A172 (cell line): ENCODE measurements at places on chromosomes 1 and 21.
A peak's percentile ranks its signal among the peaks of the same experiment; 100 is the strongest.

GRCh38 chr1:235631816-235632215 is 17.8 kb downstream of the GNG4 start:
- no peak for DNase-seq

DNA sequence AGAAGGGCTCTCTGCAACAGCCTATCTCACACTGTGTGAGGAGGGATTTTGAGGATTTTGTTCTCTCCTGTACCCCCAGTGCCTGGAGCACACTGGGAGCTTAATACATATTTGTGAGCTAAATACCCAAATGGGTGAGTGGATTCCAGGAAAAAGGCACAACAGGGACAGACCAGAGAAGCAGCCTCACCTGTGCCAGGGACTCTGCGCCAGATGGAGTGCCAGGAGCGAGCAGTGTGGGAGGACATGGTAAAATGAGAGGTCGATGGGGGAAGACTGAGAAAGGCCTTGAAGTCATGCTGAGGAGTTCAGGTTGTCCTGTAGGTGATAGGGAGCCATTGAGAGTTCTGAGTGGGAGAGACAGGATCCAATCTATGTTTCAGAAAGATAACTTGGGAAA is 11.0 kb upstream of the KCNA2 start:
- no peak for DNase-seq

GRCh38 chr1:72221811-72222210 is 60.5 kb downstream of the NEGR1 start:
- DNase-seq: no peak

- no peak for DNase-seq
Measured at GRCh38 chr1:184734980-184735379, 19.7 kb downstream of the EDEM3 start.

GRCh38 chr21:19228226-19228625 is 824.6 kb upstream of the TMPRSS15 start:
- DNase-seq: no peak

GRCh38 chr1:91605566-91605965 is 104.9 kb downstream of the CDC7 start:
- DNase-seq: no peak

GRCh38 chr1:47627016-47627415 is 189.2 kb downstream of the FOXD2 start:
- no peak for DNase-seq

DNA sequence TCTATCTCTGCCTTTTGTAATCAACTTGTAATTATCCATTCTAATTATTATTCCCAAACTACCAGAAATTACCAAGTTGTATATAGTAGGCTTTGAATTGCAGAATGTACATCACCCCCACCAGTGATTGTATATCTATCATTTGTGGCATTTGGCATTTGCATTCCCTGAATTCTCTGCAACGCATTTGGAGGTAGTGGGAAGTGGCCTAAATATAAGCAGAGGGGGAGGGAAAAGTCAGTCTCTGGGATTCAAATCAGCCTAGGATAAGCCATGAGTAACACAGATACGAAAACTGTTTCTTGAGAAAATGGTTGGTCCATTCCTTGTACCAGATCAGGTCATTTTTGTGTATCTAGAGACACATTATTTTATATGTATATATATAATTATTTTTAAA is 20.7 kb downstream of the DDX20 start:
- no peak for DNase-seq

DNA sequence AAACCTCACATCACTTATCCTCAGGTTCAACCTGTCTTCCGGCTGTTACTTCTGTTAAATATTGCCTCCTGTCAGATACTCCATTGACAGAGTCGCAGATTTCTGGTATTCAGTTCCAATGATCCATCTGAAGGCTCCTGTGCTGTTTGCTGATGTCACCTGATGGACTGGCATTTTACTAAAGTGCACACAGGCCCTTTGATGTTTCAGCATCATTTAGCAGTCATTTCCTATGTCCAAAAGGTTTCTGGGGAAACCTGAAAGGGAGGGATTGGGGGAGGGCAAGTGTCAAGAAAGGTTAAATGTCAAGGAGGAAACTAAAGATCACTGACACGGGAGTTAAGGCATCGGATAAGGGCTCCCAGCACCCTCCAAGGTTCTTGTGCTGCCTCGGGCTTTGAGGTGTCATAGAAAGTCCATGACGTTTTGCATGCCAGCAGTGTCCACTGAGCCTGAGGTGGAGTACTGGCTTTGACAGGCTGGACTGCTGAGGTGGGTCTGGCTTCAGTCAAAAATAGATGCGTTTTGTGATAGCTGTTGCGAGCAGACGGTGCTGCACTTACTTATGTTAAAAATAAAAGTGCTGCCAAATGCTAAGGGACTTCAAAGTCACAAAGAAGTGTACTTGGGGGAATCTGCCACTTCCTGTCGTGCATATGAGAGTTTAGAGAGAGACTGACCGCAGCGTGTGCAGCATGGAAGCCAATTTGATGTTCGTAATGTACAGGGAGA is 30.8 kb downstream of the XCL2 start:
- DNase-seq: no peak

DNA sequence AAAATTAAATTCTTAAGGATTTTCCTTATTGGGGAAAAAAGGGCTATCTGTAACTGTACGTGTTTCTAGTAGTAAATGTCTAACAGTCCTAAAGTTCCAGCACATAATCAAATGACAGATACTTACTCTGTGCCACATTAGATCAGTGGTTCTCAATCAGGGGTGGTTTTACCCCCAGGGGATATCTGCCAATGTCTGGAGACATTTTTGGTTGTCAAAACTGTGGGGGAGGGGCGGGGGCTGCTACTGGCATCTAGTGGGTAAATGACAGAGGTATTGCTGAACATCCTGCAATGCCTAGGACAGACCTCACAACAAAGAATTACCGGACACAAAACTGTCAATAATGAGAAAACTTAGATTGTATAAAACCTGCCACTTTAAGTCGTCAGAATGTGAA is 33.4 kb upstream of the PTPRC start:
- no peak for DNase-seq

DNA sequence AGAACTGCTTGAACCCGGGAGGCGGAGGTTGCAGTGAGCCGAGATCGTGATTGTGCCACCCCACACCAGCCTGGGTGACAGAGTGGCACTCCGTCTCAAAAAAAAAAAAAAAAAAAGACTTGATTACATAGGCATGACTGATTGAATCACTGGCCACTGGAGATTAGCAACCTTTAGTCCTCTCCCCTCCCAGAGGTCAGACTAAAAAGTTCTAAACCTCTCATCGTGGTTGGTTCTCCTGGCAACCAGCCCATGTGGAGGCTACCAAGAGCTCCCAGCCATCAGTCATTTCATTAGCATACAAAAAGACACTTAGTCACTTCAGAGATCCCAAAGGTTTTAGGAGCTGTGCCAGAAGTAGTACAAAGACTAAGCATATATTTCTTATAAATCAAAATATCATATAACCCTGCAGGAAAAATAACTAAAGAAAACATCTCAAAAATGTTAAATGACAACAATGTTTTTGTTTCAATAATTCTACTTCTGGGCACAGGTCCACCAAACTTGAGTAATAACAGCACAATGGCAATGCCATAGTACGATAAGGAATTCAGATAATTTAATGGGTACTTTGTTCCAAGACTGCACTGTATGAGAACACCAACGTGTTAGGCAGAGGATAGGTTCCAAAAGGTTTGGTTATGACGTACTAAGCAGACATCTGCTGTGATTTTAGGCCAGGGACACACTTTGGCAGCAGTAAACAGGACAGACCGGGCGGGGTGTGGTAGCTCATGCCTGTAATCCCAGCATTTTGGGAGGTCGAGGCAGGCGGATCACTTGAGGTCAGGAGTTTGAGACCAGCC is 18.1 kb downstream of the USP48 start:
- DNase-seq: peak; percentile 91

DNA sequence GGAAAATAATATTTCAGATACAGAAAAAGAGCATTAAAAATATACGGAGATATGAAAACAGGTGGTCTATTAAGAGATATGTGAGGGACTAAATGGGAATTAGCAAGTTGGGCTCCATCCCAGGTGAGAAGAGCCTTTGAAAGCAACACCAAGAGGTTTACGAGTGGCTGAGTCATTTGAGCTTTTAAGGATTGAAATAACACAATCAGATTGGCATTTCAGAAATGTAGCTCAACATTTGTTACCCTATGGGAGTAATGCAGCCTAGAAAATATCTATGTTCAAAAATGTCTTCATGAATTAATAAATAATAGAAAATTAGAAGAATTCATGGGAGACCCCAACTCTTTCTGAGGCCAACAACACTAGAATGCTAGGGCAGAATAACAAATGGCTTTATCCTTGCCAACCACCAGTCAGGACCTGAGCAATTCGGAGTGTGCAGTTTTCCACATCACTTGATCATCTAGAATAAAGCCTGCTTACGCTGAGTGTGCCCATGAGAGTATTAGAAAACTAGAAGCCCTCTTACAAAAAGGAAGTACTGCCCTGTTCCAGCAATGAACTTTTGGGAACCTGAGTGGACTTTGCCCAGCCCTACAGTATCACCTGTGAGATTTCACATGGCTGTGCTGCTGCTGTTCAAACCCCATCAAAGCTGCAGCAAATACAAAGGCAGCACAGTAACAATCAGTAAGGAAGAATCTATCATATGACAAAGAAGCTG is 538.0 kb upstream of the CAMK1G start:
- peak; percentile 81 for DNase-seq

DNA sequence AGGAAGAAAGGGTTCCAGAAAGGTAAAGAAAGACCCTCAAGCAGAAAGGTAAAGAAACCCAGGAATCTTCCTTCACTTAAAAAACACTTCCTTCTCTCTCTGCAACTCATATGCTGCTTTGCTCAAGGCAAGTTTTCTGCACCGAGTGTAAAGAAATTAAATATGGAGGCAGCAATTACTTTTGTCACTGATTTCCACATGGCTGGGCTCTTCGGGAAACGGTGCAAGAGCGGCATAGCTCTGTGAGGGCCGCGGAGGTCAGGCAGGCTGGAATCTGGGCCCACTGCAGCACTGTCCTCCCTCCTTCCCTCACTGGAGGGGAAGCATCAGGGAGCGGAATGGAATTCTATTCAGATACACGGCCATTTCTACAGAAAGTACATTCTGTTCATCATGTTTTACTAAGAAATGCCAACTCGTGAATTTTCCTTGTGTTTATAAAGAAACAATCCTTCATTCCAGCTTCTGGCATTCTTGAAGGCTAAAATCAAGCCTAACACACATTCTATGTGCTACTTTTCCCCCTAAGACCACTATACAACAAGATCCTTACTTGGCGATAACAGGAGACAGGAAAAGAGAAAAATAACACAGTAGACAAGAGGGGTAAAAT is 212.2 kb downstream of the SIPA1L2 start:
- no peak for DNase-seq

DNA sequence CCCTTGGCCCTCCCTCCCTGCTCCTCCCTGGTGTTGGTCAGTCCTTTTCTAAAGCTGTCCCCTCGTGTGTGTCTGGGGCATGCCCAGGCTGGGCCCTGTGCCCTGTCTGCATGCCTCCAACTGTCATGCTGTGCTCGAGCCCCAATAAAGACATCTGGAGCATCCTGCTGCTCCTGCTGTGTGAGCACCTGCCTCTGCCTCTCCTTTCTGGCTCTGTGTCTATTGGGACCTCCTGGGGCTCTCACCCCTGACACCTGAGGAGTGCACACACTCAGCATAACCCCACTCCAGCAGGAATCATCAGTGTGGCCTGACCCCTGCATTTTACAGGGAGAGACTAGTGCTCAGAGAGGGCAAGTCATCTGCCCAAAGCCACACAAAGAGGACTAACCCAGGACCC is 23.7 kb downstream of the KCNC4 start:
- no peak for DNase-seq

DNA sequence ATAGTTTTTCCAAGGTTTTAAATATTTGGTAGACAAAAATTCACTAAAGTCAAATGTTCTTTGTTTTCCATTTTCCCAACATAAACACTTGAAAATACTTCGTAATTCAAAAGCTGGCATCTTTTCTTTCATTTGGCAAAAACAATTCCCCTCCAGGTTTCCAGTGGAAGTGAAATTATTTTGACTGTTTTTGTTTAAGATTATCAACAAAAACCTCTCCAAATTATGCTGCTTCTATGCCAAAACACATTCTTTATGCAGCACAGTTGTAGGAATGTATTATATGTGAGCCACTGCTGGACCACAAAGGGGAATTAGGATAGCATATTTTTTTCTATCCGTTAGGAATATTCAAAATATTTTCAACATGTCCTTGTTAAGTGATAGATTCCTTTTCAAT is 44.1 kb downstream of the SLC5A9 start:
- no peak for DNase-seq

DNA sequence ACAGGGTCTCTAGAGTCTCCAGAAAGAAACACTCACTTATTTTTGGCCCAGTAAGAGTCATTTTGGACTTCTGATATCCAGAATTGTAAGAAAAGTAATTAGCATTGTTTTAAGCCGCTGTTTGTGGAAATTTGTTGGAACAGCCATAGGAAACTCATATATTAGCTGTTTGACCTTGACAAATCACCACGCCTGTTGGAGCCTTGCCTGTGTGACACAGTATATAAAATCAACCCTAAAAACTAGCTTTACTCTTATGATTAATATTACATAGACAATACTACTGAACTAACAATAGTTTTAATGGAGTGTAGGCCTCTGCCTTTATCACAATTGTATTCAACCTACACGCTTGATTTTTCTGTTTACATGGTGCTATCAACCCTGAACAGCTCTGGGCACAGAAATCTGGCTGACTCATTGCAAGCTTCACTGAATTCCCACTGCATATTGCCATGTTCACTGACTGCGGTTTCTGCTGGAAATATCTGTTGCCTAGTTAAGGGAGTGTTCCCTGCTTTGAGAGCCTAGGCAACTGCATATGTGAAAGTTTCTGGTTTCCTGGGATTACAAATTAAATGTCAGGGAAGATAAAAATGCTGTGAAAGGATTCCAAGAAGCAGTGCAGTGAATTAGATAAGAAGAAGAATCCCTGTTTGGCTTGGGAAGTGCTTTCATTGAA is 419.5 kb upstream of the DEPDC1 start:
- DNase-seq: peak; percentile 74

DNA sequence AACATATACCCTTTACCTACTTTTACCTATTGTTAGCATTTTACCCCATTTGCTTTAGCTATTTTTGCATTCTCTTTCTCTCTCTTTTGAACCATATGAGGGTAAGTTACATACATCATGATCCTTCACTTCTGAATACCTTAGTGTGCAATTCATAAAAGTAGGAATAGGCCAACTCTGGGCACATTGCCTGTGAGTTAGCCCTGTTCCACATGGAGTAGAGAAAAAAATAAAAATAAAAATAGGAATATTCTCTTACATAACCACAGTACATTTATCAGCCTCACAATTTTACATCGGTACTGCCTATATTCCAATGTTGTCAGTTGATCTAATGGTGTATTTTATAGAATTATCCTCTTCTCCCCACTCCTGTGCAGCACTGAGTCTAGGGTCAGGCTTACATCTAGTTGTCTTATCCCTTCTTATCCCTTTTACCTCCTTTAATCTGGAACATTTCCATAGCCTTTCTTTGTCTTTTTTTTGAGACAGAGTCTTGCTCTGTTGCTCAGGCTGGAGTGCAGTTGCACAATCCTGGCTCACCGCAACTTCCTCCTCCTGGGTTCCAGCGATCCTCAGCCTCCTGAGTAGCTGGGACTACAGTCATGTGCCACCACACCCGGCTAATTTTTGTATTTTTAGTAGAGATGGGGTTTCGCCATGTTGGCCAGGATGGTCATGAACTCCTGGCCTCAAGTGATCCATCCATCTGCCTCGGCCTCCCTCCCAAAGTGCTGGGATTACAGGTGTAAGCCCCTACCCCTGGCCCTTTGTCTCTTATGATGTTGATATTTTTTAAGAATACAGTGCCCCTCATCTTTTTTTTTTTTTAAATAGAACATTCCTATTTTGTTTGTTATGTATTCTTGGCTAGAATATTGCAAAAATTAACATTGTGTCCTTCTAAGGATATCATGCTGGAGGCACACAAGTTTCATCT is 11.1 kb upstream of the SLC30A1 start:
- DNase-seq: no peak
